ENCODE measurements at places on chromosomes 12 and 14. TPM values are rescaled to one million over a fixed set of nuclear protein-coding genes. Genes with fewer than 3 reads are reported as not detected.

ACOT6 gene
- 0.43 TPM for total RNA-seq

SLC38A6 gene
- total RNA-seq, result 19.3 TPM

KRT71 gene
- not detected for total RNA-seq

TXNRD1 gene
- 190 TPM for total RNA-seq

CLEC14A gene
- 0.24 TPM for total RNA-seq

ITGB7 gene
- 9.4 TPM for total RNA-seq

P2RX7 gene
- 0.43 TPM for total RNA-seq

AKAP6 gene
- 2.7 TPM for total RNA-seq

DEGS2 gene
- 1.4 TPM for total RNA-seq

ANKS1B gene
- 0.48 TPM for total RNA-seq

CACNA2D4 gene
- not detected for total RNA-seq

SERPINA10 gene
- total RNA-seq, result not detected

TSHR gene
- not detected for total RNA-seq

BCAT1 gene
- 17.6 TPM for total RNA-seq

RND1 gene
- 7.5 TPM for total RNA-seq

DPPA3 gene
- total RNA-seq, result not detected

RDH12 gene
- 1.7 TPM for total RNA-seq

AMDHD1 gene
- not detected for total RNA-seq

MTHFD1 gene
- total RNA-seq, result 33.0 TPM

DPF3 gene
- 0.85 TPM for total RNA-seq

SLC41A2 gene
- 0.85 TPM for total RNA-seq

TBX3 gene
- 3.6 TPM for total RNA-seq

CABP1 gene
- not detected for total RNA-seq

ASPG gene
- total RNA-seq, result under 0.01 TPM

SERPINA3 gene
- 11.1 TPM for total RNA-seq

NANOG gene
- total RNA-seq, result not detected

FBXO33 gene
- total RNA-seq, result 18.3 TPM

SMCO2 gene
- 0.43 TPM for total RNA-seq

ARHGEF25 gene
- 2.2 TPM for total RNA-seq

NUAK1 gene
- 12.8 TPM for total RNA-seq

ALG10 gene
- total RNA-seq, result 6.2 TPM

KRT78 gene
- total RNA-seq, result 1.3 TPM

RIMBP2 gene
- total RNA-seq, result under 0.01 TPM

CCDC197 gene
- not detected for total RNA-seq

SERPINA1 gene
- total RNA-seq, result 10.6 TPM

HOXC10 gene
- total RNA-seq, result 2.2 TPM

COCH gene
- total RNA-seq, result 3.9 TPM

PLCZ1 gene
- not detected for total RNA-seq

MYF5 gene
- total RNA-seq, result not detected

DCN gene
- 1.1 TPM for total RNA-seq

CACNA1C gene
- total RNA-seq, result not detected

NEDD1 gene
- total RNA-seq, result 43.5 TPM

KRT79 gene
- total RNA-seq, result 0.21 TPM

MSI1 gene
- total RNA-seq, result not detected

DNAI7 gene
- not detected for total RNA-seq

ATP5F1B gene
- total RNA-seq, result 535 TPM

FAM161B gene
- total RNA-seq, result 0.96 TPM

CCT2 gene
- 263 TPM for total RNA-seq

CYP46A1 gene
- total RNA-seq, result not detected

SLCO1C1 gene
- not detected for total RNA-seq

C14orf180 gene
- not detected for total RNA-seq

PAX9 gene
- 16.8 TPM for total RNA-seq
